ENCODE measurements at places on chromosomes 3 and 15.

DNA sequence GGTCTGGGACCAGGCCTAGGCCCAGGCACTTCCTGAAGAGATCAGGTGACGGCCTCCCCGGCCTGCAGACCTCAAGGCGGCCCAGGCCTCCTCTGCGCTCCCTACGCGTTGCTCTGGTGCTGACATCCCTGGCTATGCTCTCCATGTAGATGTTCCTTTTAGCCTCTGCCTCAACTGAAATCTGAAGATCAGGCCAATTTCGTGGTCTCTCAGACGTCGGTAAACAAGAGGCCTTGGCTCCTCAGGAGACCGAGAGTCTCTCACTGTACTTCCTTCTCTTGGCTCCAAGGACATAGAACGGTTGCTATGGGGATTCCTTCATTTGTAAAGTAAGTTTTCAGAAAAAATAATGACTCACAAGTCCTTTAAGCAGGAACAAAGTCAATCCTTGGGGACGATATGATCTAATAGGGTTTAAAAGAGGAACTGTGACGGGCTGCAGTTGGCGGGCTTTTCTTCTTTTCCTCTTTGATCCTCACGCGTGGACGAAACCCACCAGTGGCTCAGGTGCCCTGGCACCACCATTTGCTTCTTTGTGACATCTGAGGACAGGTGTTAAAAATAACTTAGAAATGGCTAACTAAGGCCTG is 55.6 kb upstream of the CGNL1 start:
- no peak for DNase-seq

GRCh38 chr3:30954426-30954825 is 60.0 kb upstream of the GADL1 start:
- no peak for DNase-seq

DNA sequence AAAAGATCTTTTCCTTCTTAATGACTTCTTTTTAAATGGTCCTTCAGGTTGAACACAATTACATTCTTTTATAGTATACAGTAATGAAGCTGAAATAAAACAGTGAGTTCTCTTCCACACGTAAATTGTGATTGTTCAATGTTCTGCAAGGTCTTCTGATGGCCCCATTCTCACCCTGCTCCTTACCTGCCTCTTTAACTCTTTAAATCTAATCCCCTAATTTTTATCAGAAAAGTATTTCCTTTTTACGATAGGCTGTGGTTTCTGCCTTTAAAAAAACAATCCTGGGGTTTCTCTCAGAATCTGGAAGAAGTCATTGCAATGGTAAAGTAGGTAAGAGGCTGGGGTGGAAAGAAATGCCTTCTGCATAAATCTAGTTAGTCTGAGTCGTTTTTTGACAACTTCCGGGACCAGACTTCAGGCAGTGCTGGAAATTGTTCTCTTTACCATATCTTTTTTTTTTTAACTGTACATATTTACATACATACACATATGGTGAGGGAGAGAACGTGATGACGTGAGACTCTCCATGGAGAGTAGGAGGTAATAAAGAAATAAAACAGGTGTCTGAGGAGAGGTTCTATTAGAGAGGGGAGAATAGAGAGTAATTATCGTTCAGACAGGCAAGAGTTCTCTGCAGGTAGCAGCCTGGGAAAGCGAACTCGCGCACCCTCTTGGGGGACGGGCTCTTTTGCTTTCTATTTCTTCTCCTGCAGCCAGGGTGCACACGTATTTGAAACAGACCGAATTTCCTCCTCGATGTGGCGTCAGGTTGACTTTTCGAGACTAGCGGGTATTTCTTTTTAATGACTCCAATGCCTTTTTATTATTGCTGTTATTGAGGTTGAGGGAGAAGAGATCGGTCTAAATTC is at the start of gene SIDT1:
TSS of gene SIDT1 (plus strand) at position 730 of the 872 bp plus-strand sequence. CDS start 467 bp downstream, outside the sequence.
- DNase-seq = no peak

DNA sequence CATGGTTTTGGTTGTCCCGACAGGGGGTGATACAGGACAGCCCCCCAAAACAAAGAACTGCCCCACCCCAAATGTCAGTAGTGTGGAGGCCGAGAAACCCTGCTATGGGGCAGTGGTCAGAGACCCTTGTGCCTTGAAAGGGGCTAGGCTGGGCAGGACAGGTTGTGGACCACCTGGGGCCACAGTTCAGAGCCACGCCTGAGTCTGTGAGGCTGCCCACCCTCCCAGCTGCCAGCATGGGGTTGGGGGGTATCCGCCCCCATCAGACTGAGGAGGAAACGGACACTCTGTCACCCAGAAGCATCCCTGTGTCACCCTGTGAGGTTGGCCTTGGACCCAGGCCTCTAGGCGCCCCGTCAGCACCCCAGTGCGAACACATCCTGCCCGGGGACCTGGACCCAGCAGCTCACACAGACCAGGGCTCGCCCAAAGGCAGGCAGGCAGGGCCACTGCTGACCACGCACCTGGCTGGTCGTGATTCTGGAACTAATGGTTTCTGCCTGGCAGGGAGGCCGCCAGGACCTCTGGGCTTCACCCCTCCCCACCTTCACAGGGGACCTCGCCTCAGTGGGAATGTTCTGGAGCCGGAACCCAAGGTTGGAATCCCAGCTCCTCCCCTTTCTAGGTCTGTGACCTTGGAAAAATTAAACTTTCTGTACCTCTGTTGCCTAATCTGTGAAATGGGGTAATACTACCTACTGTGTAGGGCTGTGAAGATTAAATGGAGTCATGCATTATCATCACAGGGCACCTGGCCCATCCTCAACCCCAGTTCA is 1.4 kb downstream of the SLC41A3 start:
- DNase-seq = no peak

DNA sequence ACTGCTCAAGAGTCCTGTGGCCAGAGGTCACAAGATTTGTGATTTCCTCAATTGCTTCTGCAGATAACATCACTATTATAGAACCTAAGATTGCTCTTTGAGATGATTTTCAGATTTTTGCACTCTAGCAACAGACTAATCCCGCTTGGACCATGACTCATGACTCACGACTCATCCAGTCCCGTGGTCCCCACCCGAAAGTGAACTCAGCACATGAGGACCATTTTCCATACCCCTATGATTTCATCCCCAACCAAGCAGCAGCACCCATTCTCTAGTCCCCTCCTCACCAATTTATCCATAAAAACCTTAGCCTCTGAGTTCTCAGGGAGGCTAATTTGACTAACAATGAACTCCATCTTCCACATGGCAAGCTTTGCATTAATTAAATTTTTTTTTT is 106.3 kb upstream of the ALCAM start:
- DNase-seq = no peak

- DNase-seq = no peak
Observed at GRCh38 chr3:23241256-23241655, 38.1 kb downstream of the UBE2E2 start.

- no peak for DNase-seq
Observed at GRCh38 chr15:43270113-43270665, 3.5 kb upstream of the TGM5 start.

DNA sequence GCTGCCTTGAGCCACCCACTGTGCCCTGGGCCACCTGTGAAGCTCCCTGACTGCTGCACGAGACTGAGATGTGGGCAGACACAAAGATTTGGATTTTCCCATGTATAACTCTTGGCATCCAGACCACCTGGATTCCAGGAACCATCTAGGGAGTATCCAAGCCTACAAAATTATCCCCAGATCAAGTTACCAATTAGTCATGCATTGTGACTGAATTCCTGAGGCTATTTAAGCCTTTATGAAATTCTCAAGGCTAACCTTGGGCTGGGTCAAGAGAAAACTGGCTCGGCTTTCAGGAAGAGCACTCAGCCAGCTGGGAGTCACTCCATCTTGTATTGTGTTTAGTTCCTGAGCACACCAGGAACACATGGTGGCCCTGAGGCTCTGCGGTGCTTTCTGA is 13.3 kb upstream of the ATP13A5 start:
- DNase-seq = no peak

DNA sequence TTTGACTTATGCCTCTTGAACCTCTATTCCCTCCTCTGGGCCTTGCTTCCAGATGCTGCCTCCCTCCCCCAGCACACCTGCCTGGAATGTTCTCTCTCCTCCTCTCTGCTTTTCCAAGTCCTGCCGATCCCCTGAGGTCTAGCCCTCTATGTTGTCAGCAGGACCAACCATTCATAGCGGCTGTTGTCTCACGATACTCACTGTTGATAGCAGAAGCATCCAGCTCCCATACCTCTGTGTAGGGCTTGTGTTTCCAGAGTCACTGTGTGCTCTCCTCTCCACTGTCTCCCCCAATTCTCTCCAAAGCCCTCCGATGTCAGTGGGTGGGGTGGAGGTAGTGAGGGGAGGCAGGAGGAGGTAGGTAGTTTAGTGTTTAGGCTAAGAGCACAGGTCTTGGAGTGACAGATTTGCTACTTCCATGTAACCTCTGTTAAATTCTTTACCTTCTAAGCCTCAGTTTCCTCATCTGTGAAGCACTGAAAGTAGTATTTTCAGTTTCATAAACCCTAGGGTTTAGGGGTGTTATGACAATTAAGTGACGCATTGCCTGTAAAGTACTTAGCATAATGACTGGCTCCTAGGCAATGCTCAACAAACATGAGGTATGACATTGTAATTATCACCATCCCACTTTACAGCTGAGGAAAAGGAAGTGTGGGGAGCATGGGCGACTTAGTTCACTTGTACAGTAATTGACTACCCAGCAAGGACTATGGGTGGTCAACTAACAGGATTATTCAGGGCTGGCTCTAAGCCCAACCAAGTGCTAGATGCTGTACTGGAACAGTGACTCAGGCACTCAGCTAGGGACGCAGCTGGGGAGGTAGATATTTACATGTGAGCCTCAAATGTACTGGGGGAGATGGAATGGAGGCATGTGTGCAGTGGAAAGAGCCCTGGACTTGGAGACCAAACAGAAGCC is 122.8 kb downstream of the CACNA1D start:
- DNase-seq = no peak

- no peak for DNase-seq
Observed at GRCh38 chr3:18389108-18389733, 35.9 kb downstream of the SATB1 start.

GRCh38 chr3:160052385-160053047 is 63.9 kb downstream of the IL12A start:
- DNase-seq = no peak
